ENCODE measurements at places on chromosomes 6 and 20. TPM values are rescaled to one million over a fixed set of nuclear protein-coding genes. Genes with fewer than 3 reads are reported as not detected.

DNA sequence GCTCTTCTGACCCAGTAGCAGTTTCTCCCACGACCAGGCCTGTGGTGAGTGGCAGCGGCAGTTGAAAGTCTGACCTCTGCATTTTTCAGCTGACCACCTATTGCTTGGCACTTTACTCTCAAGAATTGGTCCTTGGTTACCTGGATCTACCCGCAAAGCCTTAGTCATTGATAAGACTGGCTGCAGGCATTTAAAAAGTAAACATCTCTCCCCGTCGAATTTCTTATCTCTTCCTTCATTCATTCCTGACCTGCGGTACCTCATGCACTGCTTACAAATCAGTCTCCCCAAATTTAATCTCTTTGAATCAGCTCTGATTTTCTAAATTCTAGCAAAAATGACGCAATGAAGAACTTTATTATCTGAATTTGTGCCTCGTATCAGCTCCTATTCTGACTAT lies 26.1 kb upstream of the IPCEF1 start:
- no peak overlapping the region for H3K4me3 ChIP-seq
- no peaks in the 10 kb centered on the region for H3K27me3 ChIP-seq
- H3K27ac ChIP-seq = no peak overlapping the region
- DNase-seq = no peak
- H3K36me3 ChIP-seq = no peaks in the 10 kb centered on the region

DNA sequence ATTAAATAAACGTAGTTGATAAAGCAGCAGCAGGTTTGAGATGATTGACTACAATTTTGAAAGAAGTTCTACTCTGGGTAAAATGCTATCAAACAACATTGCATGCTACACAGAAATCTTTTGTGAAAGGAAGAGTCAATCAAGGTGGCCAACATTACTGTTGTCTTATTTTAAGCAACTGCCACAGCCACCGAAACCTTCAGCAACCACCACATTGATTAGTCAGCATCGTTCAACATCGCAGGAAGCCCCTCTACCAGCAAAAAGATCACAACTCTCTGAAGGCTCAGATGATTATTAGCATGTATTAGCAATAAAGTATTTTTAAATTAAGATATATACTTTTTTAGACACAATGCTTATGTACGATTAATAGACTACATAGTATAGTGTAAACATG lies 14.0 kb downstream of the PGBD1 start:
- no peak overlapping the region for H3K27ac ChIP-seq
- H3K36me3 ChIP-seq = peaks cover 9% of the 10 kb centered on the region
- DNase-seq = no peak

Gene MYH7B
- 0.34 TPM for total RNA-seq

Gene MAD2L1BP
- total RNA-seq = 24.6 TPM

DNA sequence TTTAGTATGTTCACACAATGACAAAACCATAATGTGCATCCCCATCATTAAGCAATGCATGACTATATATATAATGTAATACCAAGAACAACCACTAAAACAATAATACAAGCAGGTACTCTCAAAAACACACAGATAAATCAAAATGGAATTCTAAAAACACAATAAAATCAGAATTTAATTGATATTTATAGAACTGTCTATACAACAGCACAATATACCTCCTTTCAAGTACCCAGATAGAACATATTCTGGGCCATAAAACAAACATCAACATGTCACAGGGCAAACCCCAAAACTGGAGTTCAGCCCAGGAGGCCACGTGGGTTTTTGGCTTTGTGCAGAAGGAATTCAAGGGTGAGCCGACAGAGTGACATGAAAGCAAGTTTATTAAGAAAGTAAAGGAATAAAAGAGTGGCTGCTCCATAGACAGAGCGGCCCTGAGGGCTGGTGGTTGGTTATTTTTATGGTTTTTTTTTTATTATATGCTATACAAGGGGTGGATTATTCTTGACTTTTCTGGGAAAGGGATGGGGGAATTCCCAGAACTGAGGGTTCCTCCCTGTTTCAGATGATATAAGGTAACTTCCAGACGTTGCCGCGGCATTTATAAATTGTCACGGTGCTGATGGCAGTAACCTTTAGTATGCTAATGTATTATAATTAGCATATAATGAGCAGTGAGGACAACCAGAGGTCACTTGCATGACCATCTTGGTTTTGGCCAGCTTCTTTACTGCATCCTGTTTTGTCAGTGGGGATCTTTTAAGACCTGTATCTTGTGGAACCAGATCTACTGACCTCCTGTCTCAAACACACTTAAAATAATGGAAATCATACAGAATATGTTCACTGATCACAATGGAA lies 5.6 kb downstream of the RAB23 start:
- H3K4me3 ChIP-seq = no peak overlapping the region
- H3K36me3 ChIP-seq = no peaks in the 10 kb centered on the region
- peaks cover 3% of the 10 kb centered on the region for H3K4me1 ChIP-seq
- no peak overlapping the region for H3K27ac ChIP-seq
- H3K27me3 ChIP-seq = no peaks in the 10 kb centered on the region

DNA sequence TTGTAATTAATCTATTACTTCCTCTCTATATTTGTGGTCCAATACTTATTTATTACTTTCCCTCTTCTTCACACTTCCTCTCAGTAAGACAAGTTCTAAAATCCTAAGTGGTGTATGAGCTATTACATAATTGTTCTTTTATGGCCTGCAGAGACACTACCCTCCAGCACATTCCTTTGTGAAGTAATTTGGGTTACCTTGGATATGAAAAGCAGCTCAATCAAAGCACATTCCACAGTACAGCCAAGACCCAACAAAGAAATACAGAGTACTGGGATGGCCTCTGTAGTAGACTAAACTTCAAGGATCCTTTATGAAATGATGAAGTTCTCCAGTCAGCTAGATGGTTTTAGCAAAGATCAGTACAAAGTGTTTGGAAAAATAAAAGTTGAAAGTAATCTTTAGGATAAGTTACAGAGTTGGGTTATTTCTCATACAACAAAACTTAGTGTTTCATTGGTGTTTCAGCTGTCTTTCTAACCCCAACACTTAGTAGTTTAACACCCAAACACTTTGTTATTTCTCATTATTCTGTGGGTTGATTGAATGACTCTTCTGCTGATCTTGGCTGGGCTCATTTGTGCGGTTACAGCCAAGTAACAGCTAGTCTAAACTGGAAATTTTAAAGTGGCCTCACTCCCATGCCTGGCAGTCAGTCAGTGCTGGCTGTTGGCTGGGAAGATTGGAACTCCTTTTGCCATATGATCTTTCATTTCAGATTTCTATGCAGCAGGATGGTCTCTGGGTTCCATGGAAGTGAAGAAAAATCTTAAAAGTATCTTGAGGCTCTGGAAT lies 161.5 kb upstream of the POU3F2 start:
- H3K27ac ChIP-seq = no peak overlapping the region
- no peak overlapping the region for H3K4me3 ChIP-seq
- H3K36me3 ChIP-seq = no peaks in the 10 kb centered on the region
- DNase-seq = no peak

DNA sequence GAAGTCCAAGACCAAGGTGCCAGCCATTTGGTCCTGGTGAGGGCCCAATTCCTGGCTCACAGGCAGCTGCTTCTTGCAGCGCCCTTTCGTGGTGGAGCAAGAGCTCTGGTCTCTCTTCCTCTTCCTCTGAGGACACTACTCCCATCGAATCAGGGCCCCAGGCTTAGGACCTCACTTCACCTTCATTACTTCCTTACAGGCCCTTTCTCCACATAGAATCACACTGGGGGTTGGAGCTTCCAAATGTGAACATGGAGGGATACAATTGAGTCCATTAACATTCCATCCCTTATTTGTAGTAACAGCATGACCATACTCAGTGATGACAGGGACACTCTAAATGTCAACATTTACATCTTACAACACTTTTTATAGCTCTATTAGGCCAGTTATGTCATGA lies 2.3 kb downstream of the RAMACL start:
- no peak overlapping the region for H3K4me3 ChIP-seq
- DNase-seq = no peak
- H3K27ac ChIP-seq = peak overlapping the region; percentile 51
- peaks cover 30% of the 10 kb centered on the region for H3K4me1 ChIP-seq
- H3K36me3 ChIP-seq = no peaks in the 10 kb centered on the region

Gene GPR6
- not detected for total RNA-seq

Gene SMIM29
- 38.9 TPM for total RNA-seq

DNA sequence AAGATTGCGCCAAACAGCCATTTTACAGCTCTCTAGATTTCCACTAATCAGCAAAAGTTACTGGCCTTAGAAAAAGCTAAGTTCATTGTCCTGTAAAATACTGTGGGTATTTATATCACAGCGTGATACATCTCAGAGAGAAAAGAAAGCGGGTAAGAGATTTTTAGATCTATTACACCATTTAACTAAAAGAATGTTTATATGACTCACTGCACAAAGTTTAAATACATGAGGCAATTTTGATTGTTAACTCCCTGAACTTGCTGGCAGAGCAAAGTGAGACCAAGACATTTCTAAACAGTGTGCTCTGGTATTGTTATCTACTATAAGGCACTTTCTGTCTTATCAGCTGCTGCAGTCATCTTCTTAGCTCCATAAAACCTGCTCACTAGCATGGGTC lies 314.3 kb downstream of the EPHA7 start:
- no peak overlapping the region for H3K4me3 ChIP-seq
- H3K4me1 ChIP-seq = no peaks in the 10 kb centered on the region
- no peak overlapping the region for H3K27ac ChIP-seq

Gene SMOC2
- 7.1 TPM for total RNA-seq

Gene IYD
- 1.3 TPM for total RNA-seq

DNA sequence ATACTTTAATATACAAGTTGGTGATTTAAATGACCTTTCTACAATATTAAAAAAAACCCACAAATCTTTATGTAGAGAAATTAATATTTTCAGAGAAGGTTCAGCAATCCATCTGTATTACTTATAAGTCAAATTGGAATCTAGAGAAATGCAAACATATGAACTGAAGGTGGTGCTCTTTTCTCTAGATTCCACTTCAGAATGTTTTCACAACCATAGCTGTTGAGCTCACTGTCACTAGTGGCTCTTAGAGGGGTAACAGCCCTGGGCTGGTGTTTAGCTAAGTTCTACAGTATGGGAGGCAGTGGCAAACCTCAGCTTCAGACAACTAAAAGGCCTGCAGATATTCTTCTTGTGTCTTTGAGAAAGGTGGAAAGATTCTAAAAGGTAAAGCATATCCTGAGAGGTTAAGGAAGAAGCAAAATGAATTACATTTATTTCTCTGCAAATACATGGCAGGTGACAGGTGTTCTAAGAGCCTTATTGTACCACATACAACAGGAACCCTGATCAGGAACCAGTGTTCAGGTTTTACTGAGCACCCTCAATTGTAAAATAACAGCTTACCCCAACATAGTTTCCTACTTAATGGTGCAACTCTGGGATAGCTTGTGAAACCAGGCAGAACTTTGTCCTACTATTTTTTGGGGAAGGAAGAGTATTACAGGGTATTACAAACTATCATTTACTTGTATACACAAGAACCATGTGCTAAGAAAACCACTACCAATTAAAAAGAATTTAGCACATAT lies 56.6 kb upstream of the SAMHD1 start:
- no peaks in the 10 kb centered on the region for H3K36me3 ChIP-seq
- no peak for DNase-seq
- H3K27me3 ChIP-seq = no peaks in the 10 kb centered on the region
- no peak overlapping the region for H3K27ac ChIP-seq

GRCh38 chr20:57881466-57882385 lies 171.9 kb upstream of the PMEPA1 start:
- no peak overlapping the region for H3K27ac ChIP-seq
- no peaks in the 10 kb centered on the region for H3K27me3 ChIP-seq
- no peaks in the 10 kb centered on the region for H3K4me1 ChIP-seq
- H3K36me3 ChIP-seq = no peaks in the 10 kb centered on the region
- no peak for DNase-seq

DNA sequence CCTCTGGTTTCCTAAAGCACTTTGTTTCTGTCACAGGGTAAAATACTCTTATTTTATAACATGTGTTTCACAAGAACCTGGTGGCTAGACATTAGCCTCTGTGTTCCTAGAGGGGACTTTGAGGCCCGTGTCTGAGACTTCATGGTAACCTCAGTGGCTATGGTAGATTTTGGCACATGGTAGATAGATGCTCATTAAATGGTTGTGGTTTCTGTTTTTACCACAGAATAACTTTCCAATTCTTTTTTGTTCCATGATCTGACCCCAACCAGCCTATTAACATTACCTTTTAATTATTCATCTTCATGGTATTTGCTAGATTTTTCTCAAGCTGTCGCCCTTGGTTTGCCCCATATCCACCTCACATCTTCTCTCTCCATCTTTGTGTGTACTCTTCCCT lies 34.3 kb downstream of the CCN2 start:
- H3K27me3 ChIP-seq = peaks cover 44% of the 10 kb centered on the region
- H3K4me1 ChIP-seq = no peaks in the 10 kb centered on the region
- no peaks in the 10 kb centered on the region for H3K36me3 ChIP-seq
- DNase-seq = no peak

Gene RPS6KA2
- 126 TPM for total RNA-seq

DNA sequence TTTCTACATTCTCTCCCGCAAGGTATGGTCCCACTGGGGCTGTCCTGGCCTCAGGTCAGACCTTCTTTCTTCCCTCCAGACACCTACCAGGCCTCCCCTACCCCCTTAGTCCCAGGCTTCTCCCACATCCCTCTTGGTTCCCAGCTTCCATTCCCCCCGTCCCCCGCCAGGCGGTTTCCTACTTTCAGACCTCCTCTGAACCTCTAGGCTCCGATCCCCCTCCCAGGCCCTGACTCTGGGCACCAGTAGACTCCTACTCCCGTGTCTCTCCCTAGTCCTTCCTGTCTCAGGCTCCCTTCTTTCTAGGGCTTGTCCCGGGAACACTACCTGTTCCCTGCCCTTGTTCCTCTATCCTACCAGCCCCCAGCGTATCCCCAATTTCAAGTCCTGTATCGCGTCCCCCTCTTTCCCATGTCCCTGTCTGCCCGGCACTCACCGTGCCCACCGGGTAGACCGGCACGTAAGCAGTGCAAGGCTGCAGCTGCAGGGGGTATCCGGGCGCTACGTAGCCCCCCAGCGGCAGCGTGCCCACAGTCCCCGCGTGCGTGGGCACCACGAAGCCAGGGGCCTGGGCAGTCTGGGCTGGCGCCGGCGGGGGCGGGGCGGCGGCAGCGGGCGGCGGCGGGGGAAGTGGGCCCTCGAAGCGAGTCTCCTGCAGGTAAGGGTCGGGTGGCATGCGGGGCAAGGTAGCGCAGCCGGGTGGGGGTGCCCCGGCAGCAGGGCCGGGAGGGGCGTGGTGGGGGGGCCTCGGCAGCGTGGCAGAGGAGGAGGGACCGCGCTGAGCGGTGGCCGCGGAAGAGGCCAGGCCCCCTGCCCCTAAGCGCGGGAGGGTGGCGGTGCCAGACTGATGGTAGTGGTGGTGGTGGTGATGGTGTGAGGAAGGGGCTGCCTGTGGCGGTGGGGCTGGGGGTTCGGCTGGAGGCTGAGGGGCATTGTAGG lies 1.5 kb downstream of the PRRT1 start:
- H3K27ac ChIP-seq = no peak overlapping the region
- H3K4me3 ChIP-seq = no peak overlapping the region
- DNase-seq = no peak

DNA sequence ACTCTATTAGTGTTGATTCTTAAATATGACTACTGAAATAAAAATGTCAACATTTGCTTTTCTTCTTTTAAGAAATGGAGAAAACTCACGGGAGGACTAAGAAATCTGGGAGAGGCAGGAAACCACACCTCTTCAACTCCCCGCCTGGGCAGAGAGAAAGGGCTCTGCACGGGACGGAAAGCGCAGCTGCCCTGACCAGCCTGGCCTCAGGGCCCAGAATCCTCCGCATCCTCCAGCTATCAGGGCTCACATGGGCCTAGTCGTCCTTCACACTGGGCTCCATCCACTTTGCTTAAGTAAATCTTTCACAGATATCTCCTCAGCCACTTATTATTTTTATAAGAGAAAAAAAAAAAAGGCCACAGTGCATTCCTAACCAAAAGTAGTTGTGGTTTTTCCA lies 215.1 kb downstream of the TBXT start:
- H3K27me3 ChIP-seq = peaks cover 5% of the 10 kb centered on the region
- H3K36me3 ChIP-seq = no peaks in the 10 kb centered on the region
- no peak overlapping the region for H3K27ac ChIP-seq
- no peak overlapping the region for H3K4me3 ChIP-seq
- no peaks in the 10 kb centered on the region for H3K4me1 ChIP-seq
- DNase-seq = no peak
